Thymus (tissue), 14 donors: ENCODE measurements at places on chromosomes 12 and 14. TPM values are rescaled to one million over a fixed set of nuclear protein-coding genes. Genes with fewer than 3 reads are reported as not detected.
A peak's percentile ranks its signal among the peaks of the same experiment; 100 is the strongest.

BBS10 gene
- 13.3 TPM for polyA plus RNA-seq

TESPA1 gene
- 24.0 TPM for polyA plus RNA-seq

TGM1 gene
- polyA plus RNA-seq = 41.0 TPM

DNA sequence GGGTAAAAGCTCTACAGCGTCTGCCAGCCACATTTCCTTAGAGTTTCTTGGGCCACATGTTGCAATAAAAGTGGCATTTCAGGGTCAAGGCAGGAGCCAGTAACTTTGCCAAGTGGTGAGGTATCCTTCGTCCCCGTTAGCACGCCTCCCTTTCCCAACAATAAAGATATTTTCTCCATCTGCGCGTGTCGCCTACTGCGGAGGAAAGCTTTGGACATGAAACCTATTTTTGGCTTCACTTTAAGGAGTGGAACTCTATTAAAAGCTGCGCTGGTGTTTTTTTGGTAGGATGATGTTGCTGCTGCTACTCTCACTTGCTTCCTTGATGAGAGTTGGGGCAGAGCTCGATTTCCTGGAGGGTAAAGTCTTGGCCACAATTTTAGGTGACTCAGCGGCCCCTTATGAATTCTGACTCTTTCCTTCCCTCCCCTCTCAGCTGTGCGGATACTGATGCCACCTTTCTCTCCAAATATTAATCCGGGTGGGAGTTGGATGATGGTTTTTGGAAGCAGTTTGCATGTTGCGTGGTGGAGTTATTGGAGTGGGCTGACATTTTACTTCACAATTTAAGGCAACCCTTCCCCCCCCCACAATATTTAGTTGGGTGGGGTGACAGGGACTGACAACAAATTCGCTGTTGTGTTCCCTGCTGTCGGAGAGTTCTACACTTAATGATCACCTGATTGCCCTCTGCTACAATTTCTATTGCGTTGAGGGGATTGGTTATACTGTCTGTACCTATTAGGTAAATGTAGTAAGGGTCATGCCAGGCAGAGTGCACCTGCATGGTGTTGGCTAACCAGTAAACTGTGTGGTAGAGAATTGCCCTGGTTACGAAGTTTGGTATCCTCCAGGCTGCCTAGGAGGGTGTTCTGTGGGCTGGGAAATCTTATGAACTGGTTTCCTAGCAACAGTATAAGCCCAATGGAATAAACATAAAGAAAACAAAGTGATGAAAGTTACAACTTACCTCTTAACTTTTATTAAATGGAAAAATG, 1.1 kb downstream of the CCDC91 start:
- DNase-seq = no peak

SPTB gene
- 1.1 TPM for polyA plus RNA-seq

DNA sequence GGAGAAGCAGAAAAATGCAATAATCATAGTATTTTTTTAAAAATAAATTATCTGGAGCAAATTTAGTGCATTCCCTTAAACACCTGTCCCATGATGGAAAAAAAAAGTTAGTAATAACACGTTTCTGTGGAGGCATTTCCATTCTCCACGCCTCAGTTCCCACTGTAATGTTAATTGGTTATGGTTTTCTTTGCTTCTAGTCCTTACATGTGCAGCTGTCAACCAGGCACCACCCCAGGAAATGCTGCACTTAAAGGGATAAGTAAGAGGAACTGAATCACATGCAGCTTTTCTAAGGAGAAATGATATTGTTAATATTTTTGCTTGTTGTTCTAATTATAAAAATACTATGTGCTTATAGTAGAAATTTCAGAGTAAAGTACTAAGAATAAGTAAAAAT, 240.3 kb downstream of the ZFP36L1 start:
- DNase-seq = no peak

DNA sequence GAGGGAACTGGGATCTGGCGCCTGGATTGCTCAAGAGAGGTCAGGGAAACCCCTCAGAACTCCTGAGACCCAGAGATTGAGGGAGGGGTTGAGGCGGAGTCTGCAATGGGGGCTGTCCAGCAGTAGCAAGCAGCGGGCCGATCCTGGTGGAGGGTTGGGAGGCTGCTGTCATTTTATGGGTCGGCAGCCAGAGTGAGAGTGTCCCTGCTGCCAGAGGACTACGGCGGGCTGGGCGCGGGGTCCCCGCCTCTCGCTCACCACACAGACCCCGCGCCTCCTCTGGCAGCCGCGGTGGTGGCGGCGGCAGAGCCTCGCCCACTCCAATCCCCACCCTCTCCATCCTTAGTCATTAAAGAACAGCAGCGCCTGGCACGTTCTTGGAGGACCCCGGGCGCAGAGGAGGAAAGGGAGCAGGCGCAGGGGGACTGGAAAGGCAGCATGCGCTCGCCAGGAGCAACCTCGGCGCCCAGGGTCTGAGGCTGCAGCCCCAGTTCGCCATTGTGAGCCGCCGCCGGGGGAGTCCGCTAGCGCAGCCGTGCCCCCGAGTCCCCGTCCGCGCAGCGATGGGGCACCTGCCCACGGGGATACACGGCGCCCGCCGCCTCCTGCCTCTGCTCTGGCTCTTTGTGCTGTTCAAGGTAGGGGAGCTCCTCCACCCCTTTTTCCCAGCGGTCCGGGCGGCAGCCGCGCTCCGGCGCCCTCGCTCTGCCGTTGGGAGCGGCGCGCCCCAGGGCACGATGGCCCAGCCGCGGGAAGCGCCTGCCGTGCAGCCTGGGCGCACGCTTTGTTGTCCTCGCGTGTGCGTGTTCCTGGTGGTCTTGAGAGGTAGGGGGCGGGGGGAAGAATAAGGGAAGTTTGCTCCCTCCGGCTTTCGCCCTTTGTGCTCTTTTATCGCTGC, at the start of gene PTPRO:
TSS of gene PTPRO (plus strand) at position 345 of the 898 bp plus-strand sequence.
- DNase-seq = no peak

TSHR gene
- polyA plus RNA-seq = 10.3 TPM

DNA sequence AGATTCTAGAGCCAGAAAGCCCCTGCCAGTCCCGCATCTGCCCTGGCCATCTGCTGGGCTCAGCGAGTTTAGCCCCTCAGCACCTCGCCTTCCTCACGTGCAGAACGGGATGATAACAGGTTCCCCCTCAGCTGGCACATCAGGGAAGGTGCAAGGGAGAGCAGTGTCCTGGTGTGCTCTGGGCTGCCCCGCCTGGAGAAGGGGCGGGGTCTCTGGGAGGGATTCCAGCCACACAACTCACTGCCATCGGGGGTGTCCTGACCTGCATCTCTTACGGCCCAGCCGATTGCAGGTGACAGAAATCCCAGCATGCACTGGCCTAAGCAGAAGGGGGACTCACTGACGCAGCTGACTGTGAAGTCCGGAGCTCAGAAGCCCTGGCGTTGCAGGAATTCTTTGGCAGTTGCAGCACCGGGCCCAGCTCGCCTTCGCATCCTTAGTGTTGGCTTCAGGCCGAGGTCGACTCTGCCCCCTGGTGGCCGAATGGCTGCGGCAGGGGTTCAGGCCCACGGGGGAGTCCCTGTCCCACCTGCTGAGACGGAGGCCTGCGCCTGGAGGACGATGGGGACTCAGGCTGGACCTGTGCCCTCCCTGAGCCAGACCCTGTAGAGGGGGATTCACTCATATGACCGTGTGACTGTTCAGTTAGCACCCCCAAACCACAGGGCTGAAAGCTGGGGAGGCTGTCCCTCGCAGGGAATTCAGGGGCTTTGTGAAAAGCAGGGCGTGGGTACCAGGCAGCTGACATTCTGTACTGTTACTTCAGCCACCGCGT, 178.6 kb downstream of the ADGRD1 start:
- DNase-seq = peak; percentile 36

DNA sequence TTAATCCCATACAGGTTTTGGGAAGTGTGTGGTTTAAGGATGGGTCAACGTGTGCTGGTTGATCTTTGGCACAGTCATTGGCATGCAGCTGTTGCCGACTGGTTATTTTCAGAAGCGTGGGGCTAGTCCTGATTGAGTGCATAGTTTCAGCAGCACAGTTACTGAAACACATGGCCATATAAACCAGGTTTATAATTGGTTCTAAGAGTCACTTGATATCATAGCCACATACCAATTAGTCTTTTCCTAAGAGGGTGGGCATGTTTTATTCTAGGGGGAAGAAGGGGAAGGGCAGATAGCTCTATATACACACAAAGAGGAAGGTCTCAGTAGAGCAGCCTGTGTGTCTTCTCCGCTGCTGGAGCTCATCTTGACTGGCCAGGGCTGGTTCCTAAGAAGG, 11.0 kb upstream of the RPS6KL1 start:
- DNase-seq = no peak

- no peak for DNase-seq
Measured at GRCh38 chr14:61631045-61631687, 64.1 kb upstream of the HIF1A start.

GRCh38 chr14:88541324-88541723, 13.5 kb downstream of the PTPN21 start:
- no peak for DNase-seq

CCDC197 gene
- not detected for polyA plus RNA-seq

DNA sequence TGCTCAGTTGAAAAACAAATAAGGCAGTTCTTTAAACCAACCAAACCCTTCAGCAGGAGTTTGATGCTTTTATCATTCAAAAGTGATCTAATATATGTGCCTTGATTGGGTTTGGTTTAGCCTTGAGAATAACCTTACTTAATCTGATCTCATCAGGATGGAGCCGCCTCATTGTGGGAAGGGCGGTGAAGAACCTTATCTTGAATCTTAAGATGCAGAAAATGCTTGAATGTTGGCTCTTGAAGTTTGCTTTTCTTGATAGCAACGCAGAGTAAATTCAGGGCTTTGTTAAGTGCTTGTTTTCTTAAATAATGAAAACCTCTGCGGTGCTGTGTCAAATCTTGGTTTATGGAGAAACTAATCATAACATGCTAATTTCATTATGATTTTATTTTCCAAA, 138.2 kb downstream of the MON2 start:
- DNase-seq = no peak

GRCh38 chr14:85634205-85634604, 104.3 kb downstream of the FLRT2 start:
- DNase-seq = no peak

- no peak for DNase-seq
Measured at GRCh38 chr12:54173066-54173726, 15.6 kb downstream of the SMUG1 start.

CLEC4C gene
- polyA plus RNA-seq = 0.82 TPM

DNA sequence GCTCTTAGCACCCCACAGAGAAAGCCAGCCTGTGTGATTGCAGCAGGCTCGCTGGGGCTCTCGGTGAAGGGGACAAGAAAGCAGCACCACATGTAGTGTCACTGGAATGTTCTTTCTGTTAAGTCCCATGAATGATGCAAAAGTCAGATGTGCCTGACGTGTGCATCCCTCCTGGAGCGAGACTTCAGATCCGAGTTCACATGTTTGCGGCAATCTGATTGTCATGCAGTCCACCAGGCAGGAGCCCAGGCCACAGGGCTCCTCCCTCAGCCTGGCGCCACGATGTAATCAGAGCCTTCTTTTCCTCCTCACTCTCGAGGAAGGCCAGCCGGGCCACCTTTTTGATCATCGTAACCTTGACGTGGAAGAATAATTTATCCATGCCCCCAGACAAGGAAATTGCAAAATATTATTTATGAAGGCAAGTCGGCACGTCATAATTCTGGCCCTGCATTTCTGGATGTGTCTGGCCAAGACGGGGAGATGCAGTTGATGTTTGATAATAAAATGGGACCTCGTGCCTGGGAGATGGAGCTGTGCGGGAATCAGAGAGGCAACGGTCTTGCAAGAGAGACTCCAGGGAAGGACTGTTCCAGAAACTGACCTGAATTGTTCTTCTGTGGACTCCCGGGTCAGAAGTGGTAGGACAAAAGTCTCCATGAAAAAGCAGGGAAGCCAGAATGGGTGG, 214.6 kb downstream of the PHETA1 start:
- DNase-seq = no peak

GRCh38 chr14:39447175-39447661, 15.0 kb upstream of the FBXO33 start:
- no peak for DNase-seq

GRCh38 chr12:92745856-92746550, 43.2 kb downstream of the PLEKHG7 start:
- no peak for DNase-seq

GRCh38 chr14:75283162-75283832, 4.7 kb downstream of the FOS start:
- no peak for DNase-seq
